Calu3 (cell line): ENCODE measurements at places on chromosomes 1 and 21. TPM values are rescaled to one million over a fixed set of nuclear protein-coding genes. Genes with fewer than 3 reads are reported as not detected.

Gene OR2AK2
- total RNA-seq, result not detected in 2 replicates

DNA sequence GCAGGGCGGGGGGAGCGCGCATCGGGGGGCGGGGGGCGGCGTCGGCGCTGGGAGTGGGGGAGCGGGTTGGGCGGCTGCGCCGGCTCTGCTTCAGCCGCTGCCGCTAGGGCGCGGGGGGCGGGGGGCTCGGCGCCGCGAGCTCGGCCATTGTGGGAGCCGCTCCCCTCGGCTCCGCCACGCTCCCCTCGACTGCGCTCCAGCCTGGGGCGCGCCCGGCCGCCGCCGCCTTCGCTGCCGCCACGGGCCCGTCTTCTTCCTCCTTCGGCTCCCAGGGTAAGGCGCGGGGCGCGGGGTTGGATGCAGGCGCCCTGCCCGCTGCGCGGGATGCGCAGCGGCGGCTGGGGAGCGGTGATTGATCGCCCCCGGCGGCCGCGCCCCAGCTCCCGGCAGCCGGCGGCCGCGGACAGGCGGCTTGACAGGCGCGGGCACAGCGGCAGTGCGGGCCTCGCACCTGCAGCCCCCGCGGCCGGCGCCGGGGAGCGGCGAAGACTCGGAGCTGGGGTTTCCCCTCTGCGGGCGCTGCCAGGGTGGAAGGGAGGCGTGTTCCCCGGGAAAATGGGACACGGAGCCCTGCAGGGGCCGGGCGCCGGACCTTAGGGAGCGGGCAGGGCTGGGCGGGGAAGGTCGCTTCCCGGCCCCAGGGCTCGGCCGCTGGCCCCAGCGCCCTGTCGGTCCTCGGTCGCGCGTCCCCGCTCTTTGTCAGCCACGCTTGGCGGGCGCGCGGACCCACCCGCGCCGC, 55.3 kb downstream of the NDUFS5 start:
- peaks cover 75% of the 10 kb centered on the region for H3K27me3 ChIP-seq
- no peaks in the 10 kb centered on the region for H3K4me1 ChIP-seq
- peak overlapping the region; percentile 67 for H3K4me3 ChIP-seq

GRCh38 chr1:60765204-60765603, 317.2 kb upstream of the NFIA start:
- no peaks in the 10 kb centered on the region for H3K27me3 ChIP-seq
- H3K4me3 ChIP-seq, result no peak overlapping the region
- peak; percentile 36 for DNase-seq

Gene HOOK1
- total RNA-seq, result 45.7 and 50.4 TPM in 2 replicates

DNA sequence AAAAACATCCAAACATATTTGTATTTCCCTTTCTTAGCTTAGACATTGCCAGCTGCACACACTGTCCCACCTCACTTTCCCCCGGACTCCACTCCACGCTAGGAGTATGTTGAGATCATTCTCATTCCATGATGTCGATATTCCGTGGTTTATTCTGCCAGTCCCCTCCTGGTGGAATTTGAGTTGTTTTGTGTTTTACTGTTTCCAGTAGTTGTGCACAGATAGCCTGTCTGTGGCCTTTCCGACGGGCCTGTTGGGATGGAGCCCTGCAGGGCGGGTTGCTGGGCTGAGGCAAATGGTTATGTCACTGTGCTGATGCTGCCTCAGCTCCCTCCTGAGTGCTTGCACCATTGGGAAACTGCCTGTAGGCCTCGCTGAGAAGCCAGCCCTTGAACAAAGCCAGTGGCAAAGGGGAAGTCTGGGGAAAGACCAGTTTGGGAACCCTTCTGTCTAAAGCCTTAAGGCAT, 12.8 kb downstream of the TRAPPC10 start:
- DNase-seq, result no peak
- no peak overlapping the region for H3K27ac ChIP-seq
- no peaks in the 10 kb centered on the region for H3K36me3 ChIP-seq
- H3K27me3 ChIP-seq, result no peaks in the 10 kb centered on the region

Gene CYP2J2
- total RNA-seq, result 15.2 and 17.0 TPM in 2 replicates

DNA sequence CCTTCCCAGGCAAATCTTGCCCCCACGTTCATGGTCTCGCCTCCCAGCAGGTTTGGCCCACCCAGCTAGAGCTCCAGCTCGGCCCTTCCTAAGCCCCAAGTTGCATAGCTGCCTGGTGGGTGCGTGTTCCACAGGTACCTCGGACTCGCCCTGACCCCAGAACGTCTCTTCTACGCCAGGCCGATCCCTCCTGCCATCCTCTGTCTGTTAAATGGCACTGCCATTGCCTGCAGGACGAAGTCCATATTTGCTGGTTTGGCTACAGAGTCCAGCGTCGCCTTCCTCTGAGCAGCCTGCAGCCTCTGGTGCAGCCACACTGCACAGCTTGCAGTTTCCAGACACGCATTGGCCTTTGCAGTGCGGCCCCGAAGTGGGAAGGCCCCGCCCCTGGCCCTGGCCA, 228.1 kb downstream of the SDCCAG8 start:
- DNase-seq, result no peak
- H3K36me3 ChIP-seq, result peaks cover 9% of the 10 kb centered on the region
- no peaks in the 10 kb centered on the region for H3K27me3 ChIP-seq
- H3K4me3 ChIP-seq, result no peak overlapping the region
- H3K27ac ChIP-seq, result no peak overlapping the region
- peaks cover 5% of the 10 kb centered on the region for H3K4me1 ChIP-seq

DNA sequence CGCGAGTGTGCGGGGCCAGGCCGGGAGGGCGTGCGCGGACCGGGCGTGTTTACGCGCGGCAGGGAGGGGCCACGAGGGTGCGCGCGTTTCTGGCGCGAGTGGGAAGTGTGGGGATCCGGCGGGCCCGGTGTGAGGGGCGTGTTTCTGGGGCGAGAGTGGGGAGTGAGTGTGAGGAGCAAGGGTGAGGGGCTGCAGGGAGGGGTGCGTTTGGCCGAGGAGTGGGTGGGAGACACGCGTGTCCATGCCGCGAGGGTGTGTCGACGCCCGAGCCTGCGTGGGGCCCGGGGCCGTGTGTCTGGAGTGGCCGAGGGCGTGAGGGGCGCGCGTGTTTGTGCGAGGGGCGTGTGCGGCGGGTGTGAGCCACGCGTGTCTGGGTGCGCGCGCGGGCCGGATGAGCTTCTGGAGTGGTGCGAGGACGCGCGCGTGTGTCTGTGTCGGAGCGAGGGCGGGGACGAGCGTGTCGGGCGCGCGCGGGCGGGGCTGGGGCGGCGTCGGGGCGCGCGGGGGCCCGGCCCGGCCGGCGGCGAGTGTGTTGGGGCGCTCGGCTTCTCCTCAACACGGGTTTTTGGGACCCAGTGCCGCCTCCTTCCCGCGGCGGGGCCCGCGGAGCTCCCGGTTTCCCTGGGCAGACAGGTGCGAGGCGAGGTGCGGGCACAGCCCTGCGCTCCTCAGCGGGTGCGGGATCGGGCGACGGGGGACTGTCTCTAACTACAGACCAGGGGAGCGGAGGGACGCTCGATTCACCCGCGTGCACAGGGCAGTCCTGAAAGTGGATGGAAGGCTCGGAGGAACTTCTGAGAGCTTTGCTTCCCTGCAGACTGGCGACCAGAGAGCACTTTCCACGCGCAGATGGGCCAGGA, 65.8 kb upstream of the VAMP3 start:
- H3K36me3 ChIP-seq, result peaks cover 22% of the 10 kb centered on the region
- peak; percentile 24 for DNase-seq
- no peak overlapping the region for H3K27ac ChIP-seq
- peaks cover 33% of the 10 kb centered on the region for H3K27me3 ChIP-seq
- peak overlapping the region; percentile 64 for H3K4me3 ChIP-seq

DNA sequence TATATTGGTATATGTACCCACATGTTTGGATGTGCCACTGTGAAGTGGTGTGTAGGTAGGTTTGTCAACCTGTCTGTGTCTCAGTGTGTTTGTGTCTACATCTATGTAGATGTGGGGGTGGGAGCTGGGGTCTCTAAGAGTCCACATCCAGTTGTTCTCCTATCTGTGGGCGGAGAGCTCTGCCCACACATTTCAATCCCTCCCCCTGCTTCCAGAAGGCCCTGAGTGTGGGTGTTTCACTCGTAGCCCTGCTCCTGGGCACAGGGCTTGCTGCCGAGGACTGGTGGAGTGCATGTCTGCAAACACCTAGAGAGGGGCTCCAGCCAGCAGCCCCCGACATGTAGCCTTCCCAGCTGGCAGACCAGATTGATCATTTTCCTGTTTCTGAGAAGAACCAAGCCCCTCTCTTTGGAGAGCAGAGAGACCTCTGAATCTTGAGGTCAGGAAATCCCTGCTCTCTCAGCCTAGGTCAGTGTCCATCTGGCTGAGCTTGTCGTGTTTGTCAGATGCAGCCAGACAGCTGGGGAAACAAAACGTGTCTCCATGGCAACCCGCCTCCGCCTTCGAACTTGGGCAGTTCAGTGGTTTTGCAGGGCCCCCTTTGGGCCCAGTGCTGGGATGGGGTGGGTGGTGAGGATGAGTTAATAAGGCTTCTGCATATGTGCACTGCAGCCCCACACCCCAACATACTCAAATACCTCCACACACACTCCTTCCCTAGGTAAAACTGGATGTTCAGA, 31.2 kb upstream of the SYNC start:
- H3K27ac ChIP-seq, result no peak overlapping the region
- H3K36me3 ChIP-seq, result no peaks in the 10 kb centered on the region
- no peak overlapping the region for H3K4me3 ChIP-seq
- no peak for DNase-seq

DNA sequence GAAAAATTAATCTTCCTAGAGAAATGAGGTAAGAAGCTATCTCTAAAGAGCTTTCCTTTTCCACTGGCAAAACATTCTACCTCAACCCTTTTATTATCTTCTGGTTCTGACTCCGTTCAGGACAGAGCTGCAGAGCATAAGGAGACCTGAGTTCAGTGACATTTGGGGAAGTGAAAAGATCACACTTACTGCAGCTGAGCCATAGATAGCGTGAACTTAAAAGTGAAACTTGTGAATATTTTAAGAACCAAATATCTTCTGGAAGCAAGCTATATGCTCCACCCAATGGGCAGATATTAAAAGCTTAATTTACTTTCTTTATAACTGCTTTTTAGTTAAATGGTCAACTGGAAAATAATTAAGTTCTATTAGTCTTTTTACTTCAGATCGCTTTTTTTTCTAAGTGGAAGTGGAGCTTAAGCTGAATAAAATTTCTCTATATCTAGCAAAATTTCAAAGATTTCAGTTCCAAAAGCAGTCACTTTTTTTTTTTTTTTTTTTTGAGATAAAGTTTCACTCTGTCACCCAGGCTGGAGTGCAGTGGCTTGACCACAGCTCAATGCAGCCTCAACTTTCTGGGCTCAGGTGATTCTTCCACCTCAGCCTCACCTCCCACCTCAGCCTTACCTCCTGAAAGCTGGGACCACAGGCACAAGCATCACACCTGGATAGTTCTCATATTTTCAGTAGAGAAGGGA, 11.9 kb downstream of the PTPN22 start:
- no peak overlapping the region for H3K4me3 ChIP-seq
- H3K36me3 ChIP-seq, result no peaks in the 10 kb centered on the region
- no peak for DNase-seq
- H3K27me3 ChIP-seq, result no peaks in the 10 kb centered on the region

Gene RSPH1
- 2.2 and 3.3 TPM in 2 replicates for total RNA-seq

- peak; percentile 85 for DNase-seq
- peak within 1 kb of the TSS; percentile 77 for H3K4me3 ChIP-seq
- peak within 1 kb of the TSS; percentile 68 for H3K27ac ChIP-seq
- H3K27me3 ChIP-seq, result no peaks in the 10 kb centered on the region
Observed at GRCh38 chr1:15153184-15153841, at the start of gene TMEM51. TSS of gene TMEM51 (plus strand) at chr1:15153747. CDS start at chr1:15215088, 61,341 bp downstream.

Gene STRIP1
- 27.5 and 28.4 TPM in 2 replicates for total RNA-seq

GRCh38 chr21:34864370-34865149, 184.5 kb downstream of the RUNX1 start:
- H3K27me3 ChIP-seq, result no peaks in the 10 kb centered on the region
- peaks cover 87% of the 10 kb centered on the region for H3K36me3 ChIP-seq
- H3K4me3 ChIP-seq, result peak overlapping the region; percentile 17
- peak overlapping the region; percentile 72 for H3K27ac ChIP-seq

DNA sequence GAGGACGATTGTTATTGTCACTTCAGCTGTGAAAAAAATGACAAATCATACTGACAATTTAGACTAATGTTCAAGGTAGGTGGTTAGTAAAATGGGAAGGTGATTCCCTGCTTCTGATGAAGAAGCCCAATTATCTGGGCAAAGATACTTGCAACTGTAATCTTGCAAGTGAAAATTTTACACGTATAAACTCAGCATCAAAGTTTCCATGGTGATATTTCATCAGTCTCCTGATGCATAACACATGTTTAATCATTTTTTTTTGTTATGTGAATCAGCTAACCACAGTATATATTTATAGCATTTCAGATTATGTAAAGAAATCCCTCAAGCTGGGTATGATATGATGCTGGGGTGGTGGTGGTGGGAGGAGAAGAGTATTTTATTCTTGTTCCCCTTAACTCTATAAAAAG, 16.4 kb upstream of the KCNK1 start:
- H3K4me1 ChIP-seq, result no peaks in the 10 kb centered on the region
- H3K4me3 ChIP-seq, result no peak overlapping the region
- no peaks in the 10 kb centered on the region for H3K36me3 ChIP-seq

DNA sequence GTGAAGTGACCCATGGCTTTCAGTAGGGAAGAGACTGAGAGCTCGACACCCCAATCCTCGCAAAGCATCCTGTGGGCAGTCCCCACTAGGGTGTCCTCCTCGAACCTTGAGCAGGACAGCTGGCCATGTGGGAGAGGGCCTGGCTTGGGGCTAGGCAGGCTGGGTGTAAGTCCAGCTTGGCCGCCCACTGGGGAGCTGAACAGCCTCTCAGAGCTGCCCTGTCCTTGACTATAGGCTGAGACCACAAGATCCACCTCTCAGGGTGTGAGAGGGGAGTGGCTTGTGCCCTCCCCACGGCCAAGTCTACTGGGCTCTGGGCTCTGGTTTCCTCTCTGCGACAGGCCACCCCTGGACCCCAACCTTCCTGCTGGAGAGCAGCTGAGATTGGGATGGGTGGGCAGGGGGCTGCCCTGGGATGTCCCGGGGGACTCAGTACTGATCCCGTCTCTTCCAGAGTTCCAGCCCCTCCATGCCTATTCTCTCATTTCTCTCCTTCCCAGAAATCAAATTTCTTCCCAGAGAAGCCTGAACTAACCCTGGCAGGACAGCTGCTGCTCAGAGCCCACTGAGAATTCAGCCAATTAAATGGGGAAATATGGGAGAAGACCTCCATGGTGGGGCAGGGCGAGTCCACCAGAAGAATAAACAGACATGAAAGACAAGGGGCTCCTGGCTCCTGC, 282.9 kb downstream of the PTPRU start:
- H3K4me3 ChIP-seq, result no peak overlapping the region
- H3K36me3 ChIP-seq, result no peaks in the 10 kb centered on the region
- H3K27ac ChIP-seq, result no peak overlapping the region
- DNase-seq, result no peak

- H3K36me3 ChIP-seq, result no peaks in the 10 kb centered on the region
- H3K27ac ChIP-seq, result peak overlapping the region; percentile 88
- peak; percentile 68 for DNase-seq
- H3K4me1 ChIP-seq, result peaks cover 40% of the 10 kb centered on the region
Observed at GRCh38 chr1:64687725-64688327, 57.0 kb upstream of the RAVER2 start.

Gene DNMT3L
- not detected in 2 replicates for total RNA-seq

- H3K36me3 ChIP-seq, result no peaks in the 10 kb centered on the region
- H3K4me1 ChIP-seq, result no peaks in the 10 kb centered on the region
- no peaks in the 10 kb centered on the region for H3K27me3 ChIP-seq
- H3K4me3 ChIP-seq, result no peak overlapping the region
- peak; percentile 0 for DNase-seq
Observed at GRCh38 chr21:20971296-20971921, 26.8 kb upstream of the NCAM2 start.

Gene CD5L
- not detected in 2 replicates for total RNA-seq

Gene SYT11
- total RNA-seq, result 0.98 and 1.0 TPM in 2 replicates

Gene OR2M2
- not detected in 2 replicates for total RNA-seq

GRCh38 chr1:24898152-24898908, 31.7 kb downstream of the RUNX3 start:
- no peaks in the 10 kb centered on the region for H3K36me3 ChIP-seq
- DNase-seq, result peak; percentile 64
- H3K4me3 ChIP-seq, result no peak overlapping the region
- no peak overlapping the region for H3K27ac ChIP-seq
- peaks cover 41% of the 10 kb centered on the region for H3K27me3 ChIP-seq
